ENCODE measurements at places on chromosomes 4 and X.

GRCh38 chr4:78544678-78545077 is 6.9 kb upstream of the ANXA3 start:
- no peak overlapping the region for H3K4me3 ChIP-seq
- H3K36me3 ChIP-seq: no peaks in the 10 kb centered on the region
- no peak for DNase-seq
- H3K27me3 ChIP-seq: no peaks in the 10 kb centered on the region
- no peaks in the 10 kb centered on the region for H3K4me1 ChIP-seq

DNA sequence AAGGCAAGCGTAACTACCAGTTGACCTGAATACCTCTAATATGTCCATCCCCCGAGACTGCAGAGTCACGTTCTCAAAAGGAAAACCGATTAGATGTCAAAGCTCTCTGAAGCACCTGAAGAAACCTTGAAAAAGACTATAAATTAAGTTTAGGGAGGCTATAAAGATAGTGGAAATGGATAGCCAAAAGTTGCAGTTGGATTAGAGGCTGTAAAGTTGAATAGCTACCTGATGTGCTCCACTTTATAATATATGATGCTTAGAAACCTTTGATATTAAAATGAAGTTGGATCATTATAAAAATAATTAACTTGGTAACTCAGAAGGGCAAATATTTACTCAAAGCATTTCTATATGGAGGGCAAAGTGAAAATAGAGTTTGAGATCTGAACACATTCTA is 506.6 kb upstream of the AGA start:
- no peaks in the 10 kb centered on the region for H3K36me3 ChIP-seq
- H3K4me3 ChIP-seq: no peak overlapping the region
- DNase-seq: no peak

DNA sequence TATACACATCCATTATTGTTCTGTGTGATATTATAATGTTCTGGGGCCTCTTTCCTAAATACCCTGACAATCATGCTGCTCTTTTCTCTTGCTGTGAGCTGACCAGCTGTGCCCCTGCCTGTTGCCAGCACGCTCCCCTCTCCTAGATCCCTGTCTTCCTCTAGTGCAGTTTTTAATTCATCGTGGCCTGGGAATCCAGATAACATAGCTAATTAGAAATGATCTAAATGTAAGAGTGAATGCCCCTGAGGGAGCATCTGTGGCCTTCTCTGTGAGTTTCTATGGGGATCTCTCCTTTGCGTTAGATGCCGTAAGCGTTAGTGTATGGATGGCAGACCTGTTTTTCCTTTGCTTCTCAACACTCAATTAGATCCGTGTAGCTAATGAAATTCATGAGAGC is 434.3 kb downstream of the SPRY1 start:
- DNase-seq: no peak
- H3K4me1 ChIP-seq: peaks cover 14% of the 10 kb centered on the region
- H3K4me3 ChIP-seq: no peak overlapping the region
- H3K27me3 ChIP-seq: no peaks in the 10 kb centered on the region
- no peak overlapping the region for H3K27ac ChIP-seq

GRCh38 chr4:67674098-67674497 is 26.9 kb downstream of the UBA6 start:
- no peak for DNase-seq
- no peak overlapping the region for H3K27ac ChIP-seq
- no peak overlapping the region for H3K4me3 ChIP-seq

DNA sequence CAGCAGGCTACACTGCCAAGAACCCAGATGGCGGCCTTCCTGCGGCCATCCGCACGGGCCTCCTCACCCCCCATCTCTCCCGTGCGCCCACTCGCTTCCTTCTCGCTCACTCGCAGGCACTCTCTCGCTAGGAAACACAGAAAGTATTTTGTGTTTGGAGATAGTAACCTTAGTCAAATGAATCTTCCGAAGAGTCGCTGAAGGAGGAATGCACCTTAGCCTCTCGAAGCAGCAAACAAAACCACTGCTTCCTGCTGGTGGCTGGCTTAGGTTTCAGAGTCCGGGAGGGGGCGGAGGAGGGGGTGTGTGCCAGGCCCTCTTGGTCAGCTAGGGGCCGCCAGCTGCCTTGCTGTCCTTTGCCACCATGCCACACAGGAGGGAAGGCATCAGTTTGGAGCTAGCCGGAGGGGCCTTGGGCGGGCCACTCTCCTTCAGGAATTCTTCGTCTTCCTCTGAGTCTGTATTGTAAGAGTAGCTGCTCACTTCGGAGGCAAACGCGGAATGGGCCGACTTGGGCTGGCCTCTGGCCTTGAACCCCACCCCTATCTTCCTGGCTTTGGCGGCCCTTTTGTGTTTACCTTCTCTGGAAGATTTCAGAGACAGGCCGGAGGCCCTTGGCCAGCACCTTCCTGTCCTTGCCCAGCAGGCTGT is 73.2 kb upstream of the UCP1 start:
- no peak for DNase-seq
- H3K4me3 ChIP-seq: peak overlapping the region; percentile 12
- H3K4me1 ChIP-seq: no peaks in the 10 kb centered on the region
- H3K27me3 ChIP-seq: no peaks in the 10 kb centered on the region
- H3K27ac ChIP-seq: no peak overlapping the region
- peaks cover 14% of the 10 kb centered on the region for H3K36me3 ChIP-seq

GRCh38 chr4:139642364-139642763 is 23.3 kb upstream of the MGST2 start:
- no peaks in the 10 kb centered on the region for H3K4me1 ChIP-seq
- H3K4me3 ChIP-seq: no peak overlapping the region
- H3K27me3 ChIP-seq: no peaks in the 10 kb centered on the region
- no peak for DNase-seq

GRCh38 chr4:48668254-48669017 is 111.6 kb downstream of the FRYL start:
- H3K27ac ChIP-seq: no peak overlapping the region
- H3K4me3 ChIP-seq: no peak overlapping the region
- H3K4me1 ChIP-seq: peaks cover 18% of the 10 kb centered on the region

GRCh38 chr4:123168812-123169211 is 227.8 kb upstream of the SPRY1 start:
- H3K27me3 ChIP-seq: no peaks in the 10 kb centered on the region
- no peaks in the 10 kb centered on the region for H3K36me3 ChIP-seq
- DNase-seq: no peak
- no peak overlapping the region for H3K27ac ChIP-seq
- peaks cover 4% of the 10 kb centered on the region for H3K4me1 ChIP-seq

DNA sequence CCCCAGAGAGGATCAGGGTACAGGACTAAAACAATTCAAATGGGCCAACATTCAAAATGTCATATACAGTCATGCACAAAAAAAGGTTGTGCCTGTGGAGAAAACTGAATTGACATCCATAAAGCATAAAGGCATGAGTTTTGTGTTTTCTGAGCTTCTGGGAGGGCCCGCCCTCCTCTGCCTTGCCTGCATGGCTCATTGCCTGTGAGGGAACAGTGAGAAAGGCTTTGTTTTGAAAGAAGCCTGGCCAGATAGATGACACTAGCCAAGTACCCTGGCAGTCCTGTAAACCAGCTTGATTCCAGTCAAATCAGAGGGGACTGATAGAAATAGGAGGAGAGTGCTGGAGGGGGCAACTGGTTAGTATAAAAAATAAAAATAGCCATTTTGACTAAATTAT is 194.3 kb downstream of the KIT start:
- no peaks in the 10 kb centered on the region for H3K27me3 ChIP-seq
- H3K4me3 ChIP-seq: no peak overlapping the region
- no peak overlapping the region for H3K27ac ChIP-seq

DNA sequence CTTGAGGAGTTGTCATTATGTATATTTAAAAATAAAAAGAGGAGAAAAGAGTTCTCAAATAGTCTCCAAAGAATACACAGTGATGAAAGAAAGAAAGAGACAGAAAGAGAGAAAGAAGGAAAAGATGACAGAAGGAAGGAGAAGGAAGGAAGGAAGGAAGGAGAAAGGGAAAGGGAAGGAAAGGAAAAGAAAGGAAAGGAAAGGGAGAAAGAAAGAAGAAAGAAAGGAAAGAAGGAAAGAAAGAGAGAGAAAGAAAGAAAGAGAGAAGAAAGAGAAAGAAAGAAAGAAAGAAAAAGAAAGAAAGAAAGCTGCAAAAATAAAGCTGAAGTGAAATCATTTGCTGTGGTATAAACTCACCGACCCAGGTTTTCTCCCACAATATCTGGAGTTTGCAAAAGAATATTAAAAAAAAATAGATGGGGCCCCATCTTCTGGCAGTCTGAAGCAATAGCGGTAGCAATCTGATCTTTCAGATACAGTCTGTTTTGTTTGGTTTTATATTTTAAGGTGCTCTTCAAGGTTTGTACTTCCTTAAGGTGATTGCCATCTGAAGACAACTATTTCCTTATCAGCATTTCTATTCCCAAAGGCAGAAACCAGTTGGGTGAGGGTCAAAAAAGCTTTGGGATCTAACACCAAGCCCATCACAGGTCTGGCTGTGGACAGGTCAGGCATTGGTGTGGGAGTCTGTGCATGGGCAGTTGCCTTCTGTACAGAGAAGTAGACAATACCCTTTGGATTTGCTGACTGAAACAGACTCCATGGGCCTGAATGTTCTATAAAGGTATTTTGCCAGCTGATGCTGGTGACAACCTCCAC is 160.4 kb downstream of the CPEB2 start:
- no peaks in the 10 kb centered on the region for H3K27me3 ChIP-seq
- no peak overlapping the region for H3K27ac ChIP-seq
- peaks cover 5% of the 10 kb centered on the region for H3K4me1 ChIP-seq
- DNase-seq: no peak
- H3K4me3 ChIP-seq: no peak overlapping the region

DNA sequence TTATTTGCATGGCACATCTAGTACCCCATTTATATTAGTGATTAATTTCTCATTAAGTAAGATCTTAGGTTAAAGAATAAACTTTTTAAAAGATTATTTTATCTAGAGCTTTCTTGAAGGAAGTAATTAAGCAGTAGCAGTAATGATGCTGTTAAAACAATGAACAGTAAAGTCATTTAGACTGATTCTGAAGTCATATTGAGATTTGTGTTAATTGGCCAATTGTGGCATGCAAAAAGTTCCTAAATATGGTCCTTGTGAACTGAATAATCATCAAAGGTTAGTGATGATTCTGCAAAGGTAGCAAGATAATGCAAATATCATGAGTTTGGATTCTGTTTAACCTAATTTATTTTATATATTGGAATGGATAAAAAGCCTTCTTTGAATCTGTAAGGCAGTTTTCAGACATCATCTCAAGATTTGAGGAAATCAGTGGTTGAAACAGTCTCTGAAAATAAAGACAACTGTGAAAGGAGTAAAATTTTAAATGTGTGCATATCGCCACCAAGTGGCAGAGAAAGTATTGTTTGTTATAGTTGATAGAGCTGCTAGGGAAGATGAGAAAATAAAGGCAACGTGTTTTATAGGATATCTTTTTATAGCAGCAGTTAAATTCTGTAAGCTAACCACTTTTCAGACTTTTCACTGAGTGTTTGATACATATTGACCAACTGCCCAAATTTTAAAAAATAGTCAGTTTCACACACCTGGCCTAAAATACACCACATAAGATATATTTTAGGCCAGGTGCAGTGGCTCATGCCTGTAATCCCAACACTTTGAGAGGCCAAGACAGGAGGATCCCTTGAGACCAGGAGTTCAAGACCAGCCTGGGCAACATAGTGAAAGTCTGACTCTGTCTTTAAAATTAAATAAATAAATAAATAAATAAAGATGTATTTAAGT is 79.6 kb downstream of the CCKAR start:
- no peak overlapping the region for H3K27ac ChIP-seq
- H3K4me1 ChIP-seq: peaks cover 12% of the 10 kb centered on the region
- no peaks in the 10 kb centered on the region for H3K36me3 ChIP-seq
- H3K27me3 ChIP-seq: no peaks in the 10 kb centered on the region
- no peak for DNase-seq
- no peak overlapping the region for H3K4me3 ChIP-seq

- H3K36me3 ChIP-seq: no peaks in the 10 kb centered on the region
- H3K4me1 ChIP-seq: peaks cover 15% of the 10 kb centered on the region
- H3K27me3 ChIP-seq: no peaks in the 10 kb centered on the region
- peak overlapping the region; percentile 49 for H3K27ac ChIP-seq
- peak overlapping the region; percentile 62 for H3K4me3 ChIP-seq
- DNase-seq: no peak
Measured at GRCh38 chr4:20253735-20254409, 2.2 kb downstream of the SLIT2 start.
